ENCODE measurements at places on chromosomes 7 and 10.

DNA sequence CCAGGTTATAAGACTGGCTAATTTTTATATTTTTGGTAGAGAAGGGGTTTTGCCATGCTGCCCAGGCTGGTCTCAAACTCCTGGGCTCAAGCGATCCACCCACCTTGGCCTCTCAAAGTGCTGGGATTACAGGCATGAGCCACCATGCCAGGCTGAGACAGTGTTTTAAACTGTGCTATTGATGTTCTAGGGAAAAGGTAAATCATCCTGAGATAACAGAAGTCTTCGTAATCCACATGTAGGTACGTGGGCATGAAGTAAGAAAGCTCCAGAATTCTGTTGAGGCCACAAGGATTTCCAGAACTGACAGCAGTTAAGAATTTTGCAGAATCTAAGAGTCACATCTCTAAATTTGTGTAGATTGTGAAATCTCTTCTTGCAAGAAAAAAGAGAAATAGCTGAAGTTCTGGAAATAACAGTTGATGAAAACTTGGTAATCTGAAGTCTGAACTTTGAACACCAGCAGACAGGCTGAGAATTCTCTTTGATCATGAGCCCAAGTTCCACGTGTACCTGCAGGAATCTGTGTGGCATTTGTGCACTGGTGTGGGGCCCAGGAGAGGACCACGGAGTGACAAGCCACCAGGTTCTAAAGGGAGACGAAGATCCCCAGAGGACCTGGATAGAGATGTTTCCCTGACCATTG, 24.6 kb downstream of the C7orf33 start:
- DNase-seq: no peak

DNA sequence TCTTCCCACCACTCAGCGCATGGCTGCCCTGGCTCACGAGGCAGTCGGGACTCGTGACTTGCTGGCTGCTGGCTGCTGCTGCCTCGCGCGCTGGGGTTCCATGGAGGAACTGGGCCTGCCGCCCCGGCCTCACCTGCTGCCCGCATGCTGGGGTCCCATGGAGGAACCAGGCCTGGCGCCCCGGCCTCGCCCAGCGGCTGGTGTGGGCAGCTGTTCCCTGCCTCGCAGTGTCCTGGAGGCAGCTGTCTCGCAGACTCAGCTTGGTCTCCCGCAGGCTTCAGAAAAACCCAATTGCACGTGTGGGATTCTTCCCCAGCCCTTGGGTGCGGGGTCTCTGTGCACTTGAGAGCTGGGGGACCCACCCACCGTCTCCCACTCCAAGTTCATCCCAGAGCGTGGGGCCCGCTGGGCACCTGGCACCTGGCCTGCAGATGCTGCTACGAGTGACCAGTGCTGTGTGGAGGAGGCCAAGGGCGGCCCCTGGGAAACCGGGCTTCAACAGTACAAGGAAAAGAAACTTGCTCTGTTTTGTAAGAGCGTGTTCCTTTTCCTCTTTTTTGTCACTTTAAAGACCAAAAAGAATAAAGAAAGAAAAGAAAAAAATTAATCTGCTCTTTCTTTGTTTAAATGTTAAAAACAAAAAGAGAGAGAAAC, 20.4 kb downstream of the PWWP2B start:
- DNase-seq: no peak

DNA sequence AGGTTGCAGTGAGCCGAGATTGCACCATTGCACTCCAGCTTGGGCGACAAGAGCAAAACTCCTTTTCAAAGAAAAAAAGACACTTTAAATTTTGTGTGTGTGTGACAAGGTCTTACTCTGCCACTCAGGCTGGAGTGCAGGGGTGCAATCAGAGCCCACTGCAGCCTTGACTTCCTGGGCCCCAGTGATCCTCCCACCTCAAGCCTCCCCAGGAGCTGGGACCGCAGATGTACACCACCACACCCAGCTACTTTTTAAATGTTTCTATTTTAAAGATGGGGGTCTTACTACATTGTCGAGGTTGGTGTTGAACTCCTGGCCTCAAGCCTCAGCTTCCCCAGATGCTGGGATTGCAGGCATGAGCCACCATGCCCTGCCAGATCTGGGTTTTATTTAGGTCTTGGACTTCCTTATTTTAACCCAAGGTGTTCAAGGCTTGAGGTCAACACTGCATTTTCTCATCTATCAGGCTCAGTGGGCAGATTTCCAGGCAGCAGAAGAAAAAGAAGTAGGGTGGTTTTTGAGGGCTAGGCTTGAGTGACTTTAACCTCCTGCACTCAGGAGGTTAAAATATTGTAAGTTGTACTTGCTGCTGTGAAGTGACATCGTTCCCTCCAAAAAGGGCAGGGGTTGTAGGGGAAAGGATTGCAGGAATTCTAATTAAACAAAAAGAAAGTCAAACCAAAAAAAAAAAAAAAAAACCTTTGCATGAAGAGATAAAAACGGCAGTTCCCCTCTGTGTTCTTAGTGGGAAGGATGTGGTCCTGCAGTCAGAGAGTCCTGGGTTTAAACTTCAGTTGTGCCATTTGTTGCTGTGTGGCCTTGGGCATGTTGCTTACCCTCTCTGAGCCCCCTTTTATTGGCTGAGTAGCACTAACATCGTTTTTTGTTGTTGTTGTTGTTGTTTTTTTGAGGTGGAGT, 71.5 kb downstream of the CARD11 start:
- no peak for DNase-seq

- DNase-seq: no peak
Measured at GRCh38 chr7:131557652-131558385, 1.4 kb upstream of the PODXL start.

DNA sequence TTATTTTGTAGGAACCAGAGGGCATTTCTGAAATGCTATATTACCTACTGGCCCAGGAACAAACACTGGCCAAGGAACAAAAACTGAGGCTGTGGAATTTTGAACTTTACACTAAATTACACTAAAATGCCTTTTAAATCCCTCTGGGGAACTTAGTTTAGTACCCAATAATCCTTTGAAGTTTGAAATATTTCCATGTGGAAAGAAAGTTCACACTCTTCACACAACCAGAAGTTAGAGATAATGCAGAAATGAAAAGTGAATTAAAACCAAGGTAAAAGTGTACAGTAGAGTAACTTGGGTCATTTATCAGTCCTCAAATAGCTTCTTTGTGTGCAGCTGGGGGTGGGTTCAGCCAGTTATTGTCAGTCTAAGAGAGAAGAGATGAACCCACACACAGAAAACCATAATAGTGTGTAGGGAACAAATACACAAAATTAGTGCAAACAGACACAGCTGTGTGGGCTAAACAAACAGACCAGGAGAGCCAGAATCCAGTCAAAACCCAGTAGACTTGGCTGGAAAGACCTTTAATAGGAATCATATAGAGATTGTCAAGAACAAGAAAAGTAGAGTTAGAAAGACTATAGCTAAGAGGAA, 46.5 kb upstream of the DGKI start:
- no peak for DNase-seq

- DNase-seq: no peak
Measured at GRCh38 chr10:101666083-101666482, 28.9 kb downstream of the FBXW4 start.

DNA sequence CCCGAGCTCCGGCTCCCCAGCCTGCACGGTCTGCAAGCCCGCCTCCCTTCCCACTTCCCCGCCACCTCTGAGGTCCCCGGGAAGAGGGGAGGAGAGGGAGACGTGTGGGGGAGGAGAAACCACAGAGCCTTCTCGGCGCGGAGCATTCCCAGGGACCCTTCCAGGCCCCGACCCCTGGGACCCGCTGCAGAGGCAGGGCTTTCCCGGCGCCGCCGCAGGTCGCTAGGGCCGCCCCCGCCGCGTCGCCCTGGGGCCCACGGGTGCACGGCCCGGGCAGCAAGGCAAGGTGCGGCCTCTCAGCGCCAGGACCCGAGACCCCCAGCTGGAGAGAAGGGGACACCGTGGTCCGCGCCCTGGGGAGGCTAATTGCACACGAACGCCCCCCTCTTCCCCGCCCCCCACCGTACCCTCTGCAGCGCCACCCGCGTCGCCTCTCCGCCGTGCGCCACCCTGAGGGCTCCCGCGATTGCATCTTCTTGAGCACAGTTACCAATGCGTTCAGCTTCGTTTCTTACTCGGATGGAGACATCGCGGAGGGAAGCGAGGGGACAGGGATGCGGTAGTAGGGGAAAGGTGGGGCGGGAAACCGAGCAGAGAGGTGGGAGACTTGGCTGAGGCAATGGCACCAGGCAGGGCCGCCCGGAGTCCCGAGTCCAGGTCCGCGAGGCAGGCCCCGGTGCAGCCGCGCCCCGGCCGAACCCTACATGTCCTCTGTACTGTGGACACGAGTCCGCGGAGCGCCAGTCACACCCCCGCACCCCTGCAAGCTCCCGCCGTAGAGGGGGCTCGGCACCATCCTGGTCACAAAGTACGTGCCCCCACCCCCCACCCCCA, 28.9 kb downstream of the SKIDA1 start:
- no peak for DNase-seq

- DNase-seq: no peak
Measured at GRCh38 chr10:112356686-112357085, 17.2 kb upstream of the ACSL5 start.

DNA sequence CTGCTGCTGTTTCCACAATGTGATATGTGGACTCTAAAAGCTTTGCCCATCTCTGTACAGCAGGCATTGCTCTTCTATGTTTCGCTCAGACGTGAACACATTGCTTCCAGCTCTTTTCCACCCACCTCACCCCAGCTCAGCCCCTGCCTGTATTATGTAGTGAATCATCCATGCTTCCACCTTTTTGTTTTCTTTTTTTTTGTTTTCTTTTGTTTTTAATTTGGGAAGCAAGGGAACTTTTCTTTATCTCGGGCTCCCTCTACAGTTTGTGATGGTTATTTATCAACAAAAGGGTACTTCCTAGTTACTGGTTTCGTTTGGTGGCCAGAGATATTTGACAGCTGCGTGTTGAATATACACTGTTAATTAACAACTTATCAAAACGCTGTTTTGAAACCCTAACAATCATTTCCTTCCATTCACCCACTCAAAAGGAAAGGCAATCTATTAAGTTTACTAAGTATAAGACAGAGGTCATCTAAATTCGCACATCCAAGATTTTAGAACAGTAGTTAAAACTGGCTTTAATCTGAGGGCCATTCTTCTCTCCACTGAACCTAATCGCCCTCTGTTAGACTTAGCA, 127.9 kb upstream of the STK17A start:
- no peak for DNase-seq

GRCh38 chr10:13690281-13690825, 103.6 kb downstream of the PRPF18 start:
- no peak for DNase-seq

- no peak for DNase-seq
Measured at GRCh38 chr7:155166108-155166507, 96.0 kb downstream of the HTR5A start.

DNA sequence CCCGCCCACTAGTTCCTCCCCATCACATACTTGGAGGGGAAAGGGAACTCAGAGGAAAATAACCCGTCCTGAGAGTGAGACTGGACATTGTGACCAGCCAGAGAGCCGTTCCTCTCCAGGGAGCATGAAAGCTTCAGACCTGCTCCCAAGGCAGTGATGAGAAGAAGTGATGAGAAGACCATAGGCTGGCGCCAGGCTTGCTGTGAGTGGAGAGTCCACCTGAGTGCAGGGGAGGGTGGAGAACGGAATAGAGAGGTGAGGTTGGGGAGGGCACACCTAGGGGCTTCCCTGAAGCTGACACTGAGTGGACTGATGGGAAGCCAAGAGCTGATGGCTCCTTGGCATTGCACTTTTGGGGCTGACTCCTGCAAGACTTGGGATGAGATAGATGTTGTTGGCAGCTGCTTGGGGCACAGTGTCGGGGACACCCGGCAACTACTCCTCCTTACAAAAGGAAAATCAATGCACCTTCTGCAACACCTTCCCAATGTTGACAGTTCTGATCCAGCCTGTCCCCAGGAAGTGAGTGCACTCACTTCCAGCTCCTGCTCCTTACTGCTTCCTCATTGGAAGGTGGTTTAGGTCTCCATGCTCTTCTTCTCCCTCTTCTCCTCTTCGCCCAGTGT, 79.4 kb downstream of the EMX2 start:
- DNase-seq: no peak

DNA sequence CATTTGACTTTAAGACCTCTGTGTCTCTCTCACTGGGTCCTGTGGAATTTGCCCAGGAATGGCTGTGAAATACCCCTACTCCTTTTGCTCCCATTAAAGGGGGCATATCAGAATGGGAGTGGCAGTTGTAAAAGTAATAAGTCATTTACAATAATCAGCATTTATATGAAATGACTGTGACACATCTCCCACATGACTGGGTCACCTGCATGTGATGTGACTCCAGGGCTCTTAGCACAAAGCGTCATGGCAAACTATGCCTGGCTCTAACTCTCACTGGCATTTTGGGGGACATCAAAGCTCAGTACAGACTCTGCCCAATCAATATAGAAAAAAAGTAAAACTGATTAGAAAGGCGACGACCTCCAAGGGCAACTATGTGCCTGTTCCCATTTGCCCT, 157.6 kb downstream of the RPS24 start:
- DNase-seq: no peak

DNA sequence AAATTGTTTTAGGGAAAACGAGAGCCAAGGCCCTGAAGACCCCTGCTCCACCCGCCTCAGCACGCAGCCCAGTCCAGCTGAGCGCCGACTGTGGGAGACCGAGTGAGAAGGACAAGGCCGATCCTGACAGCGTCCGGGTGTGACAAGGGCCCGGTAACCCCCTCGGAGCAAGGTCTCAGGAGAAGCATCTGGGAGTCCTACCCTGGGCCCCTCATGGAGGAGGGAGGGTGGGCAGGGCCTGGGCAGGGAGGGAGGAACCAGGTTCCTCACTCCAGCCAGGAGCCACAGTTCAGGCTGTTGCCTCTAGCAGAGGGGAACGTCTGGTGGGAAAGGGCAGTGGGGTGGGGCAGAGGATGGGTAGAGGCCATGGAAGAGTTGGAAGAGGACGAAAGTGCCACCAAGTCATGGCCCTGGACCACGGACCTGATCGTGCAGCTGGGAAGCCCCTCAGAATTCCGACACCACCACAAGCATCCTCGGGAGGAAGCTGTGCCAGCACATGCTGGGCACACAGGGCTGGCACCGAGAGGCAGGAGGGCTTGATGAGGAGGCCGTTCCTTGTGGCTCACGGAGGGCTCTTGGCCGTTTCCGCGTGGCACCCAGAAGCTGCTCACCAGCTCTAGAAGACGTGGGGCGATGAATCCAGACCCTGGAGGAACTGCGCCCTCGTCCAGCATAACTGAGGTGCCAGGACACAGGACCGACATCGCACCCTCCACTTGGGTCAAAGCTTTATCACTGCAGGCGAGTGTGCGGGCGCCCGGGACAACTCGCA, 2.2 kb upstream of the KNDC1 start:
- no peak for DNase-seq

DNA sequence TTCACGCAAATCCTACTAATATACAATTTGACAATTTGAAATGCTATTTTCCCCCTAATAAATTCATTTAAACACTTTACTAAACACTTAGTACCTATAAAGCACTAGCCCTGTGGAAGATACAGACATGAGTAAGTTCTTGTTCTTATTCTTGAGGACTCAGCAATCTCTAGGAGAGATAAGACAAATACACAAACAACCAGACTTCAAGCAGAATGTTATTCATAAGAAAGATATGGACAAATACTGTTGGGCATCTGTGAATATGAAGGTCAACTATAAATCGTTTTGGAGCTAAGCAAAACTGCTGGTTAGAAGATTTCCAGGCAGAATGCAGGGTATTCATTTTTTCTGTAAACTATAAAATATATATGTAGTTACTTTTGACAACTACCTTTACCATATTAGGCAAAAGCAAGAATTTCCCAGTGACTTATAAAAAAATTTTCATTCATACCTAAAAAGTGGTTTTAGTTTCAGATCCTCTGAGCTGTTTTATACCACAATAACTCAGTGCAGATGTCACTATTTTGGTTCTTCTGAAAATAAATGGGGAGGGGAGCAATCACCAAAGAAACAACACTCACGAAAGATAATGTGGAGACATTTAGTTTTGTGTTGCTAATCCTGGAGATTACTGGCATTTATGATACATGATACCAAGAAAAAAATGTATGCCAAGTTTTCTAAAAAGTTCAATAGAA, 3.8 kb downstream of the VPS41 start:
- no peak for DNase-seq

All from cortex of kidney (tissue), 1 donor.